ENCODE measurements at places on chromosomes 1 and 21.

- no peak for DNase-seq
Measured at GRCh38 chr1:11527541-11528452, 48.8 kb downstream of the DISP3 start.

DNA sequence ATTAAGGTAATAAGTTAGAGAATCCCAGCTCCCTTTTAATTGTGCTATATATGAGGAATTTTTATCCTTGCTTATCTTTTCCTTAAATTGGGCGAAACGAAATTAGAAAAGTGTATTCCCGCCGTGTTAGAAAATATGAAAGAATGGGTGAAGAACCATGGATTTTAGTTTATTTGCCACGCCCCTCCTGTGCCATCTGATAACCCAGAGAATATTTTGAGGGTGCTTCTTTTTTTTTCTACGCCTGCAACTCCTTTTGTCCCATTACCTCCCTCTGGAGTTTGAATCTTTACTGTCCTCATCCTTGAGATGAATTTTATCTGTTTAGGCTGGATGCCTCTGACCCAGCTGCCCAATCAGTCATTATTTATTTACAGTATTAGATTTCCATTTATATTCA lies 1.6 kb downstream of the TLCD4 start:
- no peak for DNase-seq

GRCh38 chr21:33572350-33572749 lies 16.1 kb downstream of the DONSON start:
- DNase-seq, result no peak

DNA sequence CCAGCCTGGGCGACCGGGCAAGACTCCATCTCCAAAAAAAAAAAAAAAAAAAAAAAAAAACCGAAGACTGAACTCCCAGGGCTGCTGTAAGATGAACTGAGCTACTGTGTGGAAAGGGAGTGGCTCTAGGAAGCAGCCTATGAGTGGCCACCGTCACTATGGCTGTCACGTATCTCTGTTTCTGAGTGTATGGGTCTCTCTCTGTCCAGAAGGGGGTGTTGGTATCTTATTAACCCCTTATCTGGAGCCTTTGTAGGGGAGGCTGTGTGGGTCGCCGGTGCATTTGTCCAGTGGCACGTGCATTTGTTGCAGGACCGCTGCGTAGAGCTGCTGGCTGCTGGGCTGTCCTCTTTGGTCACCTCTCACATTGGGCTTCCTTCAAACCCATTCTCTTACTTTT lies 326.6 kb downstream of the CAMTA1 start:
- no peak for DNase-seq

- DNase-seq, result no peak
Measured at GRCh38 chr1:107793896-107794453, 171.0 kb downstream of the VAV3 start.

- DNase-seq, result no peak
Measured at GRCh38 chr1:25707280-25708016, 90.9 kb downstream of the MAN1C1 start.

DNA sequence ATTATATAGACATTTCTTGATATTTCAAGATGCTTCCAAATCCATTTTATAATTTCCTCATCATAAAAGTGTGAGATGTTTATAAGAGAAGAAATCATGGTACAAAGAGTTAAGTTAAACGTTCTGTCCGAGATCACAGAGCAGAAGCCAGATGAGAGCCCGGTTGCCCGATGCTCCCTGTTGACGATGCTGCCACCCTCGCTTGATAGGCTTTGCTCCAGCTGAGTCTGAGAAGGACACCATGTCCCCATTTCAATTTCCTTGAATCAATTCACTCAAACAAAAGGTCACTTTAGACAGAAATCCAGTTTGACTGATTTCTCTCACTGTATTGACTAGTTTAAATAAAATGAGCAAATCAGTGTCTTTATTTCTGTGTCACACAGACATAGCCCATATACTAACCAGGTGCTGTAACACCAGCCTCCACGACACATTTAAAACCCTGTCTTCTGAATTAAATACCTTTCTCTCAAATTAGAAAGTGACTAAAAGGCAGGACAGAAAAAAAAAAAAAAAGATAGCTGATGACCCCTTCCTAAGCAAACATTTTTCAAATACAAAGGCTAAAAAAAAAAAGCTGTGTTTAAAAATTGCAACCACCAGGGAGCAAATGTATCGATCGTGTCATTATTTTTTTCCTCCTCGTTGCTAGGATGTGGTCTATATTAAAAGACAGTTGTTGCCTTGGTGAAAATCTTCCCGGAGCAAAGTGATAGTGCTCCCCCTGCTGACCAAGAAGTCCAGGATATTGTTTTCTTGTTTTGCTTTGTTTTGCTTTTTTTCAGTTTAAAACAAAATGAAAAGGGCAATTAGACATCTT lies 35.2 kb downstream of the DNASE2B start:
- peak; percentile 77 for DNase-seq
